ENCODE measurements at places on chromosomes 4 and X.

DNA sequence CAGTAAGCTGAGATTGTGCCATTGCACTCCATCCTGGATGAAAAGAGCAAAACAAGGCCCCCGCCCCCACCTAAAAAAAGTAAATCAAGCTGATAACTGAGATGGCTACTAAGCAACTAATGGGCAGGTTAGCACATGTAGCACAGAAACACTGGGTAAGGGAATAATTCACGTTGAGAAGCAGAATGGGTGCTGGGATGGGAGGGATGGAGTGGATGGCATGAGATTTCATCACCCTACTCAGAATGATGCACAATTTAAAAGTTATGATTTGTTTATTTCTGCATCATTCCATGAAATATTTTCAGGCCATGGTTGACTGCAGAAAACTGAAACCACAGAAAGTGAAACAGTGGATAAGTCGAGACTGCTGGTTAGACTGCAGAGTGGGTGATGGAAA lies 224.0 kb downstream of the ARAP2 start:
- DNase-seq, result no peak

DNA sequence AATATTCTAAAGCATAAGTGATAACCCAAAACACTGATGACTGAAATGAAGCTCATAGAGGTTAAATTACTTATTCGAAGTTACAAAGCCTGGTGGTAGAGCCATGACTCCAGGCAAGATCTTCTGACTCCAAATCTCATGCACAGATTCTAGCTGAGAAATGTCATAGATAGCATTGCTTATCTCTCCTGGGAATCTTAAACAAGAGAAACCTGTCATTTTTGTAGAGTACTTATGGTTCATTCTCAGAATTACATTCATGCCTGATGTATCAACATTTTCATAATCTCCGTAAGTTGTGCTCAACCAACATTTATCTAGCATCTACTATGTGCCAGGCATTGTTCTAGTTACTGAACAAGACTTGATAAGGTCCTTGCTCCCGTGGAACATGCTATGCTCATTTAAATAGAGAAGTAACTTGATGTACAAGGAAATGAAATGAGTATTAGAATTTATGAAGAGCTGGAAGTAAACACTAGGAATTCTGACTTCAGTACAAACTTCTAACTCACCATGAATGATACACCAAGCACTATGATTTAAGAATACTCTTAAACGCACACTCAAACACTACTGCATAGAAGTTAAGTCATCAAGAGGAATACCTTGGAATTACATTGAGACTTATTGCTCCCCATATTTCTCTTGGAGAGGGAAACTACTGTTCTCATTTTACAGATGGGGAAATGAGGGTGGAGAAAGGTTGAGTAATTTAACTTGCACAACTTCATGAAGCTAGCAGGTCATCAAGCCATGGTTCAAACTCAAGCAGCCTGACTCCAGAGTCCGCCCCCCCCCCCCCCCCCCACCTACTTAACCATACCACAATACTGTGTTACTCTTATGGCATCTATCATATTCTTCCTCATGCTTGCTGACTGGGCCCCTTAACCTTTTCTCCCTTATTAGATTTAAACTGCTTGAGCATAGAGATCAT lies 45.4 kb downstream of the MBNL3 start:
- no peak for DNase-seq

GRCh38 chr4:181819946-181820345 lies 423.3 kb upstream of the TENM3 start:
- DNase-seq, result no peak

DNA sequence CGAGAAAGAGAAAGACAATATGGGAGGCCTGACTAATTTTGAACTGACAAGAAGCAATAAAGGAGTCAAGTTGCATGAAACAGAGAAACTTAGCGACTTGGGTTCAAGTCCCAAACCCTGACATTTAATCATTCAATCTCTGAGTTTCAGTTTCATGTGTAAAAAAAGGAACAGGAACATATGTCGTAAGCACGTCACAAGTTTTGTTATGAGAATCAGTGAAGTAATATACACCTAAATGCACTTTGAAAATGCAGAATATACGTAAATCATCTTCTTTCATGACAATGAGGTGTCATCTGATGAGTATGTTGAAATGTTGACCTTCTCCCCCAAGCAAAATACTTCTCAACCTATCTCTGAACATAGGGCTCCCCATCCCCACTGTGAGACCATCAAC lies 10.4 kb downstream of the ACOT9 start:
- no peak for DNase-seq

GRCh38 chr4:177008836-177009501 lies 216.2 kb upstream of the VEGFC start:
- no peak for DNase-seq

DNA sequence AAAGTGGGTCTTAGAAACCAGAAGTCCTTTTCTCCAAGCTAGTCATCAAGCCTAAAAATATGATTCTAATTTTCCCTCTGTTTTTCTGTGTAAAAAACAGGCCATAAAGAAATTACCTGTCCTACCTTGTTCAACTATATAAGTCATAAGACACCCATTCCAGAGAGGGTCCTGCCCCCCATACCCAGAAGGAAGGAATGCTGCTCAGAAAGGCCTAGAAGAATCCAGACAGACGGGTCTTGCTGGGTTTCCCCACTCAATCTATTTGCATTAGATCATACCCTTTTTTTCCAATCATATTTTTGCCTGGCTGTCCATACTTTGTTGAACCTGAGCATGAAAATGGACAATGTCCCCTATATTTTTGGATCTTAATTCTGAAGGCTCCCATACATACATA lies 16.3 kb upstream of the XAGE2 start:
- DNase-seq, result no peak

DNA sequence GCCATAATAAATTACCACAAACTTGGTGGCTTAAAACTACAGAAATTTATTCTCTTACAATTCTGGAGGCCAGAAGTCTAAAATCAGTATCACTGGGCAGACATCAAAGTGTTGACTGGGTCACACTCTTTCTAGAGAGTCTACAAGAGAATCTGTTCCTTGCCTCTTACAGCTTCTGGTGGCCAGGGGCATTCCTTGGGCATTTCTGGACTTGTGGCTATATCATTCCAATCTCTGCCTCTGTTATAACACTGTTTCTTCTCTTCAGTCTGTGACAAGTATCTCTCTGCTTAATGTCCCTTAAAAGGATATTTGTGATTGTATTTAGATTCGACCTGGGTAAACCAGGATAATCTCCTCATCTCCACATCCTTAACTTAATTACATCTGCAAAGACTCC lies 207.3 kb upstream of the DCAF8L1 start:
- DNase-seq, result no peak

GRCh38 chrX:131571348-131571747 lies 27.5 kb downstream of the OR13H1 start:
- no peak for DNase-seq

DNA sequence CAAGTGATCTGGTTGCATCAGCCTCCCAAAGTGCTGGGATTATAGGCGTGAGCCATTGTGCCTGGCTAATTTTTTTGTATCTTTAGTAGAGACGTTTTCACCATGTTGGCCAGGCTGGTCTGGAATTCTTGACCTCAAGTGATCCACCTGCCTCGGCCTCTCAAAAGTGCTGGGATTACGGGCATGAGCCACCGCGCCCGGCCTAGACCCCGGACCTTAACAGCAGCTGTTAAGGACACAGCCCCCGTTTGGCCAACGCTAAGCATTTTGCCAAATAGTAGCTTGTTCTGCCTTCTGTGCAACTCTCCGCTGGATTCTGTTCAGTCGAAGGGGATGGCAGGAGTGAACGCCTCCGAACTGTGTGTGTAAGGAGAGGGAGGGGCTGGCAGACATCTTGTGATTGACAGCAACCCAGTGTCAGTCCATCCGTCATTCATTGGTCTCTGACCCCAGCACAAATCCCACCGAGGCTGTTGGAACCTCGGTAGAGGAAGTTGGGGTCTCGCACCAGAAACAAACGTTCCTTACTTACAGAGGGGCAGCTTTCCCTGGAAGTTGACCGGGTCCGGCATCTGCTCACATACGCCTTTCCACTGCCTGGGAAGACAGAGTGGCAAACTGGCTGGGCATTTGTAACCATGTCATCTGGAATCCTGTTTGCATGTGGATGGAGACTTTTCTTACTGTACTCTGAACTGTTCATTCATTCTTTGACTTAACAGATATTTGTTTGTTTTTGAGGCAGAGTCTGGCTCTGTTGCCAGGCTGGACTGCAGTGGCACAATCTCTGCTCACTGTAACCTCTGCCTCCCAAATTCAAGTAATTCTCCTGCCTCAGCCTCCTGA lies 69.4 kb downstream of the TRAPPC11 start:
- DNase-seq, result no peak

DNA sequence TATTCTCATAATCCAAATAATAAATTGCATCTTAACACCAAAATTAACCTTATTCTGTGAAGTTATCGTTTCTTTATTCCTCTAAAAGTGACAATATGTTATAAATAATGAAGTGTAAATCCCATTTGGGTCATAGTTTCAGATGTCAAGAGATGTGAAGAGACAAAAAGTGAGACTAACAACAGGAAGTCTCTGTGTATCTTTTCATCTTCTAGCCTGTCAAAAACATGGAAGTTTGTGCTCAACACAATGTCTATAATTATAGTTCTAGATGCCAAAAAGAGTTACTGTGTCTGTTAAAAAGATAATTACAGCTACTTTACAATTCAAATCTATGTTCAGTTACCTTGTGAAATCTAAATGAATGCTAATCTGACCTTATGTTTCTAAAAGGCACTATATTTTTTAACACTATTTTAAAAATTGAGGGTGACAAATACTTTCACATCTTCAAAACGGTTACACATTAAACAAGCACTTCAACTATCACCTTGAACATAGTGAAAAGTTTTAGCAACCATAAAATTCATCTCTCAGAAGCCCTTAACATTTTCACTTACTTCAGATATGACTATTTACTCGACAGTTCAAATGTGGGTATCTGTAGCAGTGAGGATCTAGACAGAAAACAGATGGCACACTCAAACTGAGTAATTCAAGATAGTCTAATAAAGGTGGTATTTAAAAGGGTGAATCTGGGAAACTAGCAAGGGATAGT lies 509.8 kb downstream of the ARAP2 start:
- DNase-seq, result no peak

- no peak for DNase-seq
Measured at GRCh38 chr4:5370286-5370685, 319.0 kb downstream of the STK32B start.

DNA sequence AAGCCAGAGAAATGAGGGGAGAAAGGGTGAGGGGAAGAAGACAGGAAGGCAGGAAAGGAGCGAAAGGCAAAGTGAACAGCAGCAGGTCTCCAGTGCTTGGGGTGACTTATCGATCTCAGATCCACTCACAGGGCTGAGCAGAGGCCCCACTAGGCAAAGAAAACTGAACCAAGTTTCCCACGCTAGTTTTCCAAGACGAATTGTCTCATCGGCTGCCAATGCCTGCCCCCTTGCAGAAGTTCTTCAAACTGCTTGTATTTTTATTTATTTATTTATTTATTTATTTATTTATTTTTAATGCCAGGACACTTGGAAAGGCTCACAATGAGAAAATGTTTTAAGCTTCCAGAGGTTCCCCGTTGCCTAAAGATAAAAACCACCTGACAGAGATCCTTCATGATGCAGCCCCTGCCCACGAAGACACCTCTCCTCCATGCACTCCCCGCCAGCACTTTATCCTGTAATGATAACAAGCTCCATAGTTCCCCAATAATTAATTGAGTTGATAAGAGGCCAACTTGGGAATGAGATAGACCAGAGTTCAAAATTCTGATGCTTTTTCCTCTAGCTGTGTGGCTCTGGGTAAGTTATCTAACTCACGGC lies 43.2 kb downstream of the QDPR start:
- DNase-seq, result no peak

- DNase-seq, result no peak
Measured at GRCh38 chr4:36285784-36286480, 4.5 kb downstream of the DTHD1 start.

- DNase-seq, result no peak
Measured at GRCh38 chr4:2417226-2417764, 1.1 kb downstream of the ZFYVE28 start.

DNA sequence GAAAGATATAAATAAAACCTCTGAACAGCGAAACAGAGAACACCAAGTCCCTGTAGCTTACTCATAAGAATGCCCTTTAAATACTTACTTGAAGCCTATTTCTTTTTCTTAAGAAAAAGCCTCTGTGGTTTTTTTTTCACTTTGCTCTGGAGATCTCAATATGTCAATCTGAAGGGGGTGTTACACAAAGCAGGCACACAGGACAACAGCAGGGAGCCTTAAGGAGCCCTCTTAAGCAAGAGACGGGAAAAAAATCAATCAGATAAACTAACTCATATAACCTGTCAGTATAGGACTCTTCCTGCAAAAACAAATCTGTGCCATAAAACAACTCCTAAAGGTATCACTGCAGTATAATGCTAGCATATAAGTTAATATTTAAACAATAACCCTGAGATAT lies 611.1 kb upstream of the ATOH1 start:
- no peak for DNase-seq

DNA sequence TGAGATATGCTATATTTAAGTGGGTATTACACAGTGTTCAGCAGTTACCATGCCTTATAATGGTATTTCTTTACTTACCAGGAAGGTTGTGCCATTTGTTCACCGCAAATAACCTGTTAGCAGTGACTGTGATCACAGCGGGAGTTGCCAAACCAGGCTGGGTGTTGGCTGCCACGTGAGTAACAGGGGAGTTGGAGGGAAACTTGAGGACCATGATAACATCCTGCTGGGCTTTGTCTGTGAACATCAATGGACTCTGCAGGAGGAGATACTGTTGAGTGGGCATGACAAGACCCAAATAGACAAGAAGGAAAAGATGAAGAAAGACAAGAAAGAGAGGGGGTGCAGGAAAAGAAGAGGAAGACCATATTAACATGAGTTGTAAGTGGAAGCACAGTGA lies 242.9 kb downstream of the DCLK2 start:
- DNase-seq, result no peak

- no peak for DNase-seq
Measured at GRCh38 chr4:19358015-19358414, 893.7 kb upstream of the SLIT2 start.

GRCh38 chr4:84530454-84530853 lies 31.4 kb upstream of the NKX6-1 start:
- DNase-seq, result no peak

DNA sequence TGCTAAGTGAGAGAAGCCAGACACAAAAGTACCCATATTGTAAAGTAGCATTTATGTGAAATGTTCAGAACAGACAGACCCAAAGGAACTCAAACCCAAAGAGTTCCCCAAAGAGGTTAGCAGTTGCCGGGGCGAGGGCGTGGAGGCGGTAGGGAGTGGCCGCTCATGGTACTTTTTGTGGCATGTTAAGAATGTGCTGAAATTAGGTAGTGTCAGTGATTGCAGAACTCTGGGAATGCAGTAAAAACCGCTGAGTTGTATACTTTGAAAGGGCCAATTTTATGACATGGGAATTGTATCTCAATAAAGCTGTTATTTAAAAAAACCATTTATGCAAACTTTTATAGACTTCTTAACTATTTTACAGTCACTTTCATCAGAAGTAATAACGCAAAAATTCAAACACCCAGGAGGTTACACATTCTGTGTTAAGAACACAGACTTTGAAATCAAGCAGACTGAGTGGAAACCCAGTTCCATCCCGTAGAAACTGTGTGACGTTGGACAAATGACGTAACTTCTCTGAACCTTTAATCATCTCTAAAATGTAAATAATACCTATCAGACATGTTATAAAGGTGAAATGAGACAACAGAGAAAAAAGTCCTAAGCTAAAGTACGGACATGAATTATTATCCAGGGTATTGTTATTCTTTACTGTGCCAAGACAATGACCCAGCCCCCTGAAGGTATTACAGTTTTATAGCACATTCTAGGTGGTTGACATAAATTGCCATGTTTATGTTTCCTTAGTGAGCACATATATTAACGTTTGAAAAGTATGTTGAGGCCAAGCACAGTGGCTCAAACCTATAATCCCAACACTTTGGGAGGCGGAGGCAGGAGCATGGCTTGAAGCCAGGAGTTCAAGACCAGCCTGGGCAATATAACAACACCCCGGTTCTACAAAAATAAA lies 19.7 kb downstream of the ZFP42 start:
- no peak for DNase-seq
